ENCODE measurements at places on chromosomes 11 and 22. TPM values are rescaled to one million over a fixed set of nuclear protein-coding genes. Genes with fewer than 3 reads are reported as not detected.
A peak's percentile ranks its signal among the peaks of the same experiment; 100 is the strongest.

The BLID gene
- 3.4 TPM for total RNA-seq

The TTC17 gene
- total RNA-seq = 31.7 TPM

DNA sequence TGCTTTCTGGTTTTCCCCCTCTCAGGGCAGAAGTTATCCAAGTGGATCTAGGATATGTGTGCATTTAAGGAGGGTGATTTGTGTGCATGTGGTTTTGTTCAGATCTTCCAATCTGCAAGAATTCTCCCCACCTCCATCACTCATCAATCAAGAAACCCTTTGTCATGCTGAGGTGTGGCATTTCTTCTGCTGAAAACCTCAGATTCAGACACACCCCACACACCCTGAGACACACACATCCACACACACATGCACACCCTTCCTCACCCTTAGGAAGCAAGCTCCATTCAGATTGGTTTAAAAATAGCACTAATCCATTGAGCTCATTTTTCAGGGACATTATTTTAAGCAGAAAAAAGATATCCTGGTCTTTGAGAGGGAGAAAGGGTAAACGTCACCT, 106.1 kb upstream of the HSD17B12 start:
- DNase-seq = no peak

DNA sequence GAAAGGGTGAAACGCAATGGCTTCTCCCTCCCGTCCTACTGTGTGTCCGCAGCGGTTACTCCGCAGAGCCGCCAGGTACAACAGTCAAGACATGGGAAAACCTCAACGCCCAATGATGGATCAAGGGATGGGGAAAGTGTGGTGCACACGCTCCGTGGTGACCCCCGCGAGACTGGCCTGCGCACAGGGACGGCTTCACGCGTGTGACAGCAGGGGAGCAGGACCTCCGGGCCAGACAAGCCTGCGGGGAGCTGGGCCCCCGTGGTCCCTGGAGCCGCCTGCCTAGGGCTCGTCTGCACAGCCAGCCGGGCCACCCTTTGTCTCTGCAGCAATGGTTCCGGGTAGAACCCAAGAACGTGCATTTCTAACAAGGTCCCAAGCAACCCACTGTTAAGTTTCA, 31.7 kb upstream of the MOB2 start:
- DNase-seq = no peak

DNA sequence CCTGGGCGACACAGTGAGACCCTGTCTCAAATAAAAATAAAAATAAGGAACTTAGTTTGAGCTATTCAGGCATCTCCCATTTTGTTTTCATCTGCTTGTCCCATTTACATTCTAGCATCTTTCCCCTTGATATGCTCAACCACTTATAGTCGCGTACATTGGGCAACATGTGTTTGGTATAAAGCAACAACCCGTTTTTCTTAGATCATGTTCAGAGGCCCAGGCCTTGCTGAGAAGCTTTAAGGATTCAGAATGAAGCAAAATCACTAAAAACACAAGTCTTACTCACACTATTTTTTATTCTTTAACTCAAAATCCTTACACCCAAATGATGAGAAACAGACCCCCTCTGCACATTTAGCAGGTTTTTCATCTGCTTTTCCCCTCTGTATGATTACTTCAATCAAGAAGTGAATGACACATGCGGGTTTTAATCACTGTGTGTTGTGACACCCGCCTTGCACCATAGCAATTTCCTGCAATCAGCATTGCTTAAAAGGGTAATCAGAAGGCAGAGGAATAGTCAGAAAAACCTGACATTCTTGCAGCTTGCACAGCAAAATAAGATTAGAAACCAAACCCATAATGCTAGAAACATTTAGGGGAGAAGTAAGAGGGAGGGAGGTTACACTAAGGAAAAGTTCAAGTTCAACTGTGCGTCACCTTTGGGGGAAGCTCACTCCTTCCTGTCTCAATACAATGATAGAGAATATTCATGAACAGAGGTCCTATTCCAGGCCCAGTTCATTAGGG, 25.9 kb downstream of the ALG9 start:
- no peak for DNase-seq

DNA sequence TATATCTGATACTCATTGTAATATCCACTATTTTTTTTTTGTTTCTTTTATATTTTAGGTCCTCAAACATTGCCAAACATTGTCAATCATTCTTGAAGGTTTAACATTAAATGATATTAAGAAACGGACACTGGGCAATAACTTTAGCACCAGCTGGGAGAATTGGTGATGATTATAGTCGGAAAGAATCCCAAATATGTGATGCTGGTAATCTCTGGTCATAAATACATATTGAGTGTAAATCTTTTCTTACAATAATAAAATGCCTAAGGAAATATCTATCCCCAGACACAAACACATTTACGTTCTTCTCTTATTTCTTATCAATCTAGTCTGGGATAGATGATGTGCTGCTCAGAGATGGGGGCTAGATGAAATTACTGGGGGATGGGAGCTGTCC, 25.2 kb downstream of the OR51E2 start:
- DNase-seq = no peak

DNA sequence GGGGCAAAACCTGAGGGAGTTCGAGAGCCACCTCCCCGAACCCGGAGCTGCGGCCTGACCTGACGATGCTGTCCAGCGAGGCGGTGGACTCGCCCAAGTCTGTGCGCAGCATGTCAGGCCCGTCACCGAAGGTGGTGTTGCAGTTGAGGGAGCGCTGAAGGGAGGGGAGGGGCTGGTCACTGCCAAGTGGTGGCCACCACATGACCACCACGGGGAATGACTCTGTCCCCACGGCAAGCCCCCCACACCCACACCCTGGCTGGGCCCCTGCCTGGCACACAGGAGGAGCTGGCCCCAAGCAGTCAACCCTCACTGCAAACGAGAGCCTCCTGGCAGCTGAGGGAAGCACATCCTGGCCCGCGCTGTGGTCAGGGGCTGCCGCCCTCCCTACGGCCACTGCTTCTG, 30.8 kb downstream of the TRMU start:
- no peak for DNase-seq

- peak; percentile 79 for DNase-seq
Observed at GRCh38 chr11:34585735-34586487, 35.0 kb upstream of the EHF start.
